Right ventricle myocardium inferior (tissue), 1 donor: ENCODE measurements at places on chromosomes 13 and 19. TPM values are rescaled to one million over a fixed set of nuclear protein-coding genes. Genes with fewer than 3 reads are reported as not detected.
A peak's percentile ranks its signal among the peaks of the same experiment; 100 is the strongest.

The RAD23A gene
- total RNA-seq: 171 TPM

DNA sequence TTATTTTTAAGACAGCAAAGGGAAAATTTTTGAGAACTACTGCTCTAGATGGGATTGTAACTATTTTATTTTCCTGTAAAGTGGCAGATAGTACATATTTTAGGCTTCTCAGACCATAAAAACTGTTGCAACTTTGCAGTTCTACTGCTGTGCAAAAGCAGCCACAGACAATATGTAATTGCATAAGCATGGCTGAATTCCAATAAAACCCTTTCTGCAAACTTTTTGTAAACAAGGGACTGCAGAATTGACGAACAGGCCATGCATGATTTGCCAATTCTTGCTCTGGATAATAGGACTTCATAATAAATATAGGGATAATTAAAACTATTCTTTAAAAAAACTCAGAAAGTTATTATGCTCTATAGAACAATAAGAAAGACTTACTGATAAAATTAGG is 149.1 kb downstream of the SLITRK5 start:
- DNase-seq: no peak

The OR10H4 gene
- total RNA-seq: not detected

The GFY gene
- not detected for total RNA-seq

DNA sequence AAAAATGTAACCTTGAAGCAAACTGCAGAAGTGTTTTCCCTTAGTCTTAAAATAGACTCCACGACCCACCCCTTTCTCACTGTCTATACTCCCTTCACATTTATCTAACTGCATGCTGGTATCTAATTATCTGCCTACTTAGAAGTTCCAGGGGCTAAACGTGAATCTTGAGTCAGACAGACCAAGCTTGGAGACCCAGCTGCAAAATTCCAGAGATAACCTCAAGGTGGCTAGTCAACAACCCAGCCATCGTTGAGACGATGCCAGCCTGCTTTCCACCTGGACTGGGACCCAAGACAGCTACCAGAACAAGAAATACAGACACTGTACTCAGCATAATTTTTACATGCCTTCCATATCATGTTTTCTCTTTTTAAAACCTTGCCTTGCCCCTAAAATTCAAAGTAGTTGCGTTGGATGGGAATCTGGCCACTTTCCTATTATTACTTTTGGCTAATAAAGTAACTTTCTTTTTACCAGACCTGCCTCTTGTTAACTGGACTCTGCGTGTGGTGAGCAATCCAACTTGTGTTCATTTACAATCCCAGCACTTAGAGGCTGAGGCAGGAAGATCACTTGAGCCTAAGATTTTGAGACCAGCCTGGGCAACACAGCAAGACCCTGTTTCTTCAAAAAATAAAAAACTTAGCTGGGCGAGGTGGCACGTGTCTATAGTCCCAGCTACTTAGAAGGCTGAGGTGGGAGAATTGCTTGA is 82.3 kb downstream of the CDADC1 start:
- DNase-seq: no peak

DNA sequence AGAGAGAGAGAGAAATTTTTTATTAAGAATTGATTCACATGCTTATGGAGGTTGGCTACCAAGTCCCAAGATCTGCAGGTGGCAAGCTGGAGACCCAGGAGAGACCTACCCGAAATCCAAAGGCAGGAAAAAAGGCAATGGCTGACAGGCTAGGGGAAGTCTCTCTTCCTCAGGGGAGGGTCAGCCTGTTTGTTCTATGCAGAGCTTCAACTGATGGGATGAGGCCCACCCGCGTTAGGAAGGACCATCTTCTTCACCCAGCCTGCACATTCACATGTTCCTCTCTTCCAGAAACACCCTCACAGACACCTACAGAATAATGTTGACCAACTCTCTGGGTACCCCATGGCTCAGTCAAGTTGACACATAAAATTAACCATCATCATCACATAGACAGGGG is 65.3 kb upstream of the SERP2 start:
- DNase-seq: no peak

DNA sequence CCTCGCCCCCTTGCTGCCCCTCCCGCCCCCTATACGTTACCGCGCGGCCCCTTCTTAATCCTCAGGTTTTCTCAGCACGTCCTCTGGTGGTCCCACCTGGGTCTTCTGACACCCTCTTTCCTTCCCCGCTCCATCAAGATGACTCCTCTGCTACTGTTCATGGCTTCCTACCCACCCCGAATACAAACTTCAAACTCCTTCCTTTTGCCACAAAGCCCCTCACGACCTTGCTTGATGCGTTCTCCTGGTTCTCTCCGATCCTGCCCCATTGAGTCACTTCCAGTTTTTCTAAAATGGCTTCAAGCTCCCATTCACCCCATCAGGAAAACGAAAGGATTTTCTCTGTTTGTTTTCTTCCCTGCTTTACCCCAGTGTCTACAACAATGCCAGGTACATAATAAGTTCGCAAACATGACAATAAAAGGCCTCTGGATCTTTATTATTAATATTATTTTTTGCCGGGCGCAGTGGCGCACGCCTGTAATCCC is 734 bp upstream of the SERTAD3 start:
- DNase-seq: no peak

The CKM gene
- total RNA-seq: 5,817 TPM

GRCh38 chr19:46753420-46754155 is 7.3 kb upstream of the STRN4 start:
- DNase-seq: no peak

DNA sequence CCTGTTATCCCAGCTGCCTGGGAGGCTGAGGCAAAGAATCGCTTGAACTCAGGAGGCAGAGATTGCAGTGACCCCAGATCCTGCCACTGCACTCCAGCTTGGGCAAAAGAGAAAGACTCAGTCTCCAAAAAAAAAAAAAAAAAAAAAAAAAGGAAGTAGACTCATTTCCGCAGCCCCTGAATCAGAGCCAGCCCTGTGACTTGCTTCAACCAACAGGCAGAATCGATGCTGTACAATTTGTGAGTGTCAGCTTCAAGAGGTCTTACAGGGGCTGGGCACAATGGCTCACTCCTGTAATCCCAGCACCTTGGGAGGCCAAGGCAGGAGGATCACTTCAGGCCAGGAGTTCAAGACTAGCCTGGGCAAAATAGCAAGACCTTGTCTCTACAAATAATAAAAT is 12.8 kb downstream of the ANKRD27 start:
- DNase-seq: peak; percentile 37

DNA sequence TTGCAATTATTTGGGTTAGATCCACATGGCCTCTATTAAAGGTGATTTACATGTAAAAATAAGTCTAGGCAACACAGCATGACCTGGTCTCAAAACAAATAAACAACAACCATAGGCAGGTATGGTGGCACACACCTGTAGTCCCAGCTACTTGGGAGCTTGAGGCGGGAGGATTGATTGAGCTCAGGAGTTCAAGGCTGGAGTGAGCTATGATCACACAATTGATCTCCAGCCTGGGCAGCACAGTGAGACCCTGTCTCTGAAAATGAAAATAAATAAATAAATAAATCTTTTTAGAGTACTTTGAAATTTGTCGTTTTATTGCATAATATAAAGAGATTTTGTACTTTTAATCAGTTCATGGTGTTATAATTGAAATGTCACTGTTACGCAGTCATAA is 93.3 kb downstream of the PAN3 start:
- no peak for DNase-seq

The FARP1 gene
- 14.7 TPM for total RNA-seq

DNA sequence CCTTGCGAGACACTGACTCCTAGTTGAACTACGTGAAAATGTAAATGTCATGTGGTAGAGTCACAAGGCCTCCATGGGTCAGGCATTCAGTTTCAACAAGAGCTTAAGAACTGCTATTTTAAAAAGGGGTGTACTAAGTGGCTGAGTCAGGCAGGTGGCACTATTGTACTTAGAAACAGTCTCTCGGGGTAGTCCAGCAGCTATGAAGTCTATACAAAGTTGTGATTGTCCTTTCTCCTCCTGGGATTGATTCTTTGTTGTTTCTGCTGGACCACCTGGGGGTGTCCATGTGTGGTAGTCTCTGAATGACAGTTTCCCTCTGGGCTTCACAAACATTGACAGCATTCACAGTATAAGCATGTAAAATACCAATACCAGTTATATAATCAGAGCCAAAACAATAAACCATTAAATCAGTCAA is 33.0 kb downstream of the UGGT2 start:
- no peak for DNase-seq

DNA sequence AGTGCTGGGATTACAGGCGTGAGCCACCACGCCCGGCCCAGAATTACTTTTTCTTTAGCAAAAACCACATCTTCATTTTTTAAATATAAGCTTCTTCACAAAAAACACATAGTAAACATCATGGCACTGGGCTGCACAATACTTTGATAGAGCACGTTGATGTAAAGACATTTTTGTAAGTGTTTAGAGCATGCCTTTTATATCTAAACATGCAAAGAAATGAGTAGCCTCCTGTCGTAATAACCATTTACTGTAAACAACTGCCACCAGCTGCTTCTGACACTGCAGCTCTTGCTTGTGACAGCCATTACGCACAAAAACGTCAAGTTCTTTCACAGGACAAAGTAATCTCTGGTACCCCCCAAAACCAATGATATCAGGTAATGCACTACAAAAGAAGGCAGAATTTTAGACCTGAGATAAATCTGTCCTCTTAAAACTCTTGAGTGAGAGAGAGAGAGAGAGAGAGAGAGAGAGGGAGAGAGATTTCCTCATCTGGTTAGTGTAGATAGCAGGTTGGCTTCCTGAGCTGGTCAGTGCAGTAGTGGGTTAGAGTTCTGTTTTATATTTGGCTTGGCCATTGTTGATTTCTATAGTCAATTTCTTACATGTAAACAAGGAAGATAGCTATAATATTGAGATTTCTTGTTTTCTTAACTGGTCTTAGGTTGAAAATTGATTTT is 6.7 kb upstream of the ZNF548 start:
- DNase-seq: no peak

DNA sequence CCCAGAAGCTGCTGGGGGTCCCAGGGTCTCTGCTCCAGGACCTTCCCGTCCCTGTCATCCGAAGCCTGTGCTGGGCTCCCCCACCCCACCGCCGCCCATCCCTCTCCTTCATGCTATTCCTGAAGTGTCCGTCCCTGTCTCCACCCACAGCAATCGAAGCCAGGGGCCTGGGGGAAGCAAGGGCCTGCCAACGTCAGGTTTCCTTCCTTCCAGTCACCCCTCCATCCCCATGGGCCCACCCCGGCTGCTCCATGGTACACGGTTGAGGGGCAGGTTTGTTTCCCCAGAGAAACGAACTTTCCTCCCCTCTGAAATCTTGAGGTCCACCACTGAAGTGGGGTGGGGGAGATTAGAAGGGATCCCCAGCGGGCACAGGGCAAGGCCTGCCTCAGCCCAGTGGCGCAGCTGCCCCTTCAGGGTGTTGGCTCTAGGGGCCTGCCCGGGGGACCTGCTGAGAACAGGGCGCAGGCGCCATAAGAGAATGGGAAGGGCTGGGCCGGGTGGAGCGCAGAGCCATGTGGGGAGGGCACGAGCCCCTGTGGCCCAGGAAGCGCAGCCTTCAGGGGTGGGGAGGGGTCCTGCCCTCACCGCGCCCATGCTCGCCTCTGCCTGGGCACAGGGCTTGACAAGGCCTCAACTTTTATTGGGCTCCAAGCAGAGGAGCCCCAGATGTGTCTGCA is 16.1 kb downstream of the CEBPG start:
- no peak for DNase-seq
